ENCODE measurements at places on chromosomes 16 and 17.
A peak's percentile ranks its signal among the peaks of the same experiment; 100 is the strongest.

GRCh38 chr16:53882310-53882709 is 178.4 kb downstream of the FTO start:
- no peak for DNase-seq

GRCh38 chr16:30876867-30877266 is 17.0 kb downstream of the BCL7C start:
- DNase-seq: no peak

DNA sequence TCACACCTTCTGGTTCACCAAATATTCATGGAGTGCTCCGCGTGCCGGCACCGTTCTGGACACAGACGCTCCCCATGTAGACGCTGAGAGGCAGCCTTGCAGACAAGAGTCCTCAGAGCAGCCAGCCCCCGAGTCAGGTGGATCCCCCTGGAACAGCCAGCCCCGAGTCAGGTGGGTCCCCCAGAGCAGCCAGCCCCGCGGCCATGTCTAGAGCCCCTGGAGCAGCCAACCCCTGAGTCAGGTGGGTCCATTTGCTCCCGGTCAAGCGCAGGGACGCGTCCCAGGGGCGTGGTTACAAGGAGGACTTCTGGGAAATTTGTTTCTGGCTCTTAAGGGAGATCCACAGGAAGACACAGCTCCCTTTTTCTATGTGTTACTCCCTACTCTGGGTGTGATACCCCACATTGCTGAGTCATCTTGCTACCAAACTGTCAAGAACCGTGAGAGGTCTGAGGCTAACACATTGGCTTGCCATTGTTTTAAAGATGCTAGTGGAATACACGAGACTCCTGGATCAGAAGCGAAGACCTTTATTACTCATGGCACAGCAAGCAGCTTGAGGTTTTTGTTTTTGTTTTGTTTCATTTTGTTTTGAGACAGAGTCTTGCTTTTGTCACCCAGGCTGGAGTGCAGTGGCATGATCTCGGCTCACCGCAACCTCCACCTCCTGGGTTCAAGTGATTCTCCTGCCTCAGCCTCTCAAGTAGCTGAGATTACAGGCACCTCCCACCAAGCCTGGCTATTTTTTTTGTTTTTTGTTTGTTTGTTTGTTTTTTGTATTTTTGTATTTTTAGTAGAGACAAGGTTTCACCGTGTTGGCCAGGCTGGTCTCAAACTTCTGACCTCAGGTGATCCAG is 43.3 kb upstream of the CBFA2T3 start:
- peak; percentile 28 for DNase-seq

GRCh38 chr17:2542456-2542855 is 30.8 kb upstream of the METTL16 start:
- no peak for DNase-seq

- no peak for DNase-seq
Observed at GRCh38 chr16:9817586-9817985, 364.6 kb downstream of the GRIN2A start.

- no peak for DNase-seq
Observed at GRCh38 chr17:6100891-6101500, 30.8 kb downstream of the WSCD1 start.

GRCh38 chr17:75250009-75250471 is 11.4 kb downstream of the GGA3 start:
- DNase-seq: peak; percentile 69

- no peak for DNase-seq
Observed at GRCh38 chr17:45114117-45114932, 18.0 kb downstream of the PLCD3 start.

- no peak for DNase-seq
Observed at GRCh38 chr17:16007439-16007838, 7.8 kb downstream of the TTC19 start.

DNA sequence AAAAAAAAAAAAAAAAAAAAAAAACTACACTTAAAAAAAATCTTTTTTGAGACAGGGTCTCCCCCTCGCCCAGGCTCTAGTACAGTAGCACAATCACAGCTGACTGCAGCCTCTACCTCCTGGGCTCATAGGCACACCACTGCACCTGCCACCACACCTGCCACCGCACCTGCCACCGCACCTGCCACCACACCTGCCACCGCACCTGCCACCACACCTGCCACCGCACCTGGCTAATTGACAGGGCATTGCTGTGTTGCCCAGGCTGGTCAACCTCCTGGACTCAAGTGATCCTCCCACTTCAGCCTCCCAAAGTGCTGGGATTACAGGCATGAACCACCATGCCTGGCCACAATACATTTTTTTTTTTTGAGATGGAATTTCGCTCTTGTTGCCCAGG is 17.6 kb upstream of the WDR45B start:
- no peak for DNase-seq

GRCh38 chr16:3388325-3388724 is 12.5 kb downstream of the ZSCAN32 start:
- DNase-seq: no peak

DNA sequence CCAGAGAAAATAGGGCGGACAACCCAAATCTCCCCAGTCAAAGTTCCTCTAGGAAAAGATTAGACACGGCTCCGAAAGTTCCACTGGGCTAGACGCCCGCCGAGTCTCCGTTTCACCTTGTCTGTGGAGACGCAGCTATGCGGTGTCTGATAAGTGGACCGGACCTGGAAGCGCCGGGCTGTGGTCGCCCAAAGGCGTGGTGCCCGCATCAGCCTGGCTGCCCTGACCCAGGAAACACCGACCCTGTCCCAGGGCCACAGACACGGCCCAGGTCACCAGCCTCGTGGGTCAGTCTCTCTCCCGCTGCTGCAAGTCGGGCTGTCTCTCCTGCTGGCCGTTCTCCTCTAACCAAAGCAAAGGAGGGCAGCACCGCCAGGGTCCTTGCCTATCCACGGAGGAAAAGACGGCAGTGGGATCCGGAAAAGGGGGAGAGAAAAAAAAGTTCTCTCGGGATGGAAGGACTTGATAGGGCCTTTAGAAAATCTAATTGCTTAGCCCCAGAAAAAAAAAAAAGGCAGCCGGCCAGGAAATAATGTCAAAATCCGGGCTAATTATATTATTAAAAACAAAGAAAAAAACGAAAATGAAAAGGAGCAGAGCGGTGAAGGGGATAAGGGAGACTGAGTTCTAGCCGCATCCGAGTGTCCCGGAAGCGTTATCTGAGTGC is 13.9 kb upstream of the FOXF1 start:
- no peak for DNase-seq

DNA sequence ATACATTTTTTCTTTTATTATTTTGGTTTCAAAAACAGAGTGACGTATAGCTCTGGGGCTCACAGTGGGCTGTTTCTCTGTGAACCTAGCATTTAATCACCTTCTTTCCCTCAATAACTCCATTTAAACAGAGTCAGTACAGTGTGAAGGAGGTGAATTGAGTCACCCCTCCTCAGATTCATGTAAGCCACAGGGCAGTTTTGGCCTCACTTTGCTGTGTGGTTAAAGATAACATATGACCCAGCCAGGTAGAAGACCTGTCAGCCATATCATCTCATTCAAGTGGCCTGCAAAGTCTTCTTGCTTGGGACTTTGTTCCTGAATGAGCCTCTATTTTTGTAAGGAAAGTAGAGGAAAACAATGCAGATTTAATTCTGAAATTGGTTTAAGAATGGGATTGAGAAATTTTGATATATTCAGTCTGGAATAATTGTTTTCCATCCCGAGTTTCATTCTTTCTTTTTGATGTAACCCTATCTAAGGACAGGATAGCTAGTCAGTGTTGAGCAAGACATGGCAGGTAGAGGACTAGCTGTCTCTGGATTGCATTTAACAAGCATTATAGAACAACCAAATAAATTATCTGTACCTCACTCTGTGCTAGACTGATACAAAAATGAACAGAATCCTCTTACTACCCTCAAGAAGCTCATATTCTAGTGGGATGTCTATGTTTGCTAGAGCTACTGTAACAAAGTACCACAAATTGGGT is 13.1 kb downstream of the MAP2K6 start:
- no peak for DNase-seq

- no peak for DNase-seq
Observed at GRCh38 chr16:8914098-8914497, 31.9 kb downstream of the LITAFD start.

DNA sequence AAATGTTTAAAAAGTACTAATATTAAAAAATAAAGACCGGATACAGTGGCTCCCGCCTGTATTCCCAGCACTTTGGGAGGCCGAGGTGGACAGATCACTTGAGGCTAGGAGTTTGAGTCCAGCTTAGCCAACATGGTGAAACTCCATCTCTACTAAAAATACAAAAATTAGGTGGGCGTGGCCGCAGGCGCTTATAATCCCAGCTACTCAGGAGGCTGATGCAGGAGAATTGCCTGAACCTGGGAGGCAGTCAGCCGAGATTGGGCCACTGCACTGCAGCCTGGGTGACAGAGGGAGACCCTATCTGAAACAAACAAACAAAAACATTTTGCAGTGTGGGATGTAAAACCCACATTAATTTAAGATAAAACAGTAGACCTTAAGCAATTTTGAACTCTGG is 11.8 kb downstream of the CDC27 start:
- no peak for DNase-seq

DNA sequence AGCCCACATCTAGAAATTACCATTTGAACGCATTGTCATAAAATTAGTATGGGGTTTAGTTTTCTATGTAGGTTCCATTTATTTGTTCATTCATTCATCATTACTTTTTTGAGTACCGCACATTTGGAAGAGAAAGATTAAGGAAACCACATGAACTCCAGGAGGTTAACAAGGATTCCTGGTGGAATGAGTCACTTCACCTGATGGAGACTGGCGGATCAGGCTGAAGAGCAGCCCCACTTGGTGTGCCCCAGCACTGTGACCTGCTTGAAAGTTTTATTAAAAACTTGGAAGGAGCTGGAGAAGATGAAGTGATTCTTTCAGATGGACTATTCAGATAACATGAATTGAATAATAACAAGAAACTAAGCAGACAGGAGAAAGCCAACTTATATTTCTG is 293.6 kb upstream of the CDH11 start:
- DNase-seq: no peak

DNA sequence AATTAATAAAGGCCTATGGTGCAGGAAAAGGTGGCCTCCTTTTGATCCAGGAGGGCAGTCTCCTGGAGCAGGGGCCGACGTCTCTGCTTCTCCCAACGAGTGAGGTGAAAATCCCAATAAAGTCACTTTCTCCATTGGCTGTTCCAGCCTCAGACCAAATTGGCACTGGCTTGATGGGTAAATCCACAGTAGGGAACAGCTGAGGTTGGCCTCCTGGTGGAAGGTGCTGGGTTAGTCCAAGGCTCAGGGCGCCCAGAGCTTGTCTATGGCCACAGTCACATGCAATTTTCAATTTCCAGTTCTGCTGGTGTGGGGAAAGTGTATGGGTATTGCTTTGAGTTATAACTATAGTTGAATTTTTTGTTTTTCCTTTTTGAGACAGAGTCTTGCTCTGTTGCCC is 79.0 kb downstream of the NETO2 start:
- no peak for DNase-seq

GRCh38 chr16:54720259-54720658 is 210.4 kb upstream of the IRX5 start:
- DNase-seq: no peak

GRCh38 chr17:76659928-76660655 is 16.5 kb upstream of the ST6GALNAC1 start:
- peak; percentile 55 for DNase-seq

GRCh38 chr16:22123146-22123545 is 30.8 kb downstream of the VWA3A start:
- DNase-seq: no peak

DNA sequence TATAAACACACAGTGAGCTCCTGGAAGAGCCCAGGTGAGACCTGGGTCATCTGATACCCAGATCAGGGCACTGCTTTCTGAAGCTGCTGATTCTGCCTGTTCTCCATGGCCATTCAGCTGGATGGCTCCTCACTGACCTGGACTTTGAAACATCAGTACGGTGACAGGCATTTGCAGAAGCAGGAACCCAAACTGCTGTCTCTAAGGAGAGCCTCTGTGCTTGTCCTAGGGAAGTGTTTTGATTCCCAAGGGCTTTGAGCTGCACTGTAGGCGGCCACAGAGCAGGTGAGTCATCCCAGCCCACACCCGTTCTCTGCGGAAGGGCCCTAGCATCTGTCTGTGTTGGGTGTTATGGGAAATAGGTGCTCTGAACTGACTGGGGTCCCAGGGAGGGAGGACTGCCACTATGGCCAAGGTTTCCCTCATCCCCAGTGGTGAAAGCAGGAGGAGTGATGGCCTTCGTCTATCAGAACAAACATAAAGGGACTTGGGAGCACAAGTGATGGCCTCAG is 60.7 kb upstream of the ADCY9 start:
- DNase-seq: no peak

DNA sequence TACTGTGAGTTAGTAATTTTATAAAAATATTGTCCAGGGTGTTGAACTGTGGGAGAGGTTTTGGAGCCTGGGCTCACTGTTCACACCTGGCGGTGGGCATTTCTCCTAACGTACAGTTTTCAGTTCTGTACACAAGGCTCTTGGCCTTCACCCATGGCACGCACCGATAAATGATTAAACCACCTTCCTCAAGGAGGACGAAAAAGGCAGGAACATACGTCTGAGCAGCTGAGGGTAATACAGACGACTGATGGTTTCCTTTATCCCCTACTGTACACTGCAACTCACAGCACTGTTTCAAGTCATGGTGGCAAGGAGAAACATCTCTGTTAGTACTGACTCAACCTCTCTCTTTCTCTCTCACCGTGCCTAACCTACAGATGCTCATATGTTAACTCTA is 1.4 kb upstream of the ST6GALNAC1 start:
- DNase-seq: no peak

Measured in CD4-positive, alpha-beta T cell treated with Interleukin-15 for 4 hours (primary cell).